ENCODE measurements at places on chromosomes 2 and 18.

- DNase-seq = no peak
These were observed 49.3 kb downstream of the KCNG2 start for GRCh38 chr18:79846936-79847557.

- no peak for DNase-seq
These were observed 108.8 kb downstream of the TWIST2 start for GRCh38 chr2:238956676-238957075.

- no peak for DNase-seq
These were observed 119.7 kb upstream of the ETAA1 start for GRCh38 chr2:67277450-67277849.

DNA sequence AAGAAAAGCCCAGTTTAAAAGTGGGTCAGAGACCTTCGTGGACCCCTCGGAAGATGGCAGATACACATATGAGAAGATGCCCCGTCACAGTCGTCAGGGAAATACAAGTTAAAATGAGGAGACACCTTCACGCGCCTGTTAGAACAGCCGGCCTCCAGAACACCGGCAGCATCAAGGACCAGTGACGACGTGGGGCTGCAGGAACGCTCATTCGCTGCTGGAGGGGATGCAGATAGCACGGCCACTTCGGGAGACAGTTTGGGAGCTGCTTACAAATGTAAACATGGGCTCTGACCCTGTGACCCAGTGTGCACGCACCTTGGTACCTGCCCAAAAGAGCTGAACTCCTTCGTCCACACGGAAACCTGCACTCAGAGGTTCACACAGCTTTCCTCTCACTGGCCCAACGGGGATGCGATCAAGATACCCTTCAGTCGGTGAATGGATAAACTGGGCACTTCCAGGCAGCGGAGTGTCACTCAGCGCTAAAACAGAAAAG lies 83.7 kb upstream of the CTDP1 start:
- DNase-seq = no peak

DNA sequence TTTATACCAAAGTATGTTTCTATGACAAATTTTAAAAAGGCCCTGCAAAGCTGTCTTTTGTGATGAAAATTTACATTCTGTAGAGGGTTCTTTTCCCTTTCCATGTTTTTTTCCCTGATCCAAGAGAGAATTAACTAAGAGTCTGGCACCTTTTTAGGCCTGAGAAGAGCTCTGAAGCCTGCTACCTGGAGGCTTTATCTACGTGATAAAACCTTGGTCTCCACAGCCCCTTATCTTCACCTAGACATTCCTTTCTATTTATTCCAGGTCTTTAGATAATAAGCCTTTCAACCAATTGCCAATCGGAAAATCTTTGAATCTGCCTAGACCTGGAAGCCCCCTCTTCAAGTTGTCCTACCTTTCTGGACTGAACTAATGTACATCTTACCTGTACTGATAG lies 774.1 kb upstream of the LRRTM1 start:
- DNase-seq = no peak

GRCh38 chr18:427005-427404 lies 73.5 kb downstream of the COLEC12 start:
- DNase-seq = peak; percentile 80

GRCh38 chr2:38499548-38500282 lies 103.0 kb downstream of the HNRNPLL start:
- DNase-seq = no peak

GRCh38 chr2:206011018-206011614 lies 74.9 kb downstream of the INO80D start:
- no peak for DNase-seq
